T-helper 17 cell (primary cell): ENCODE measurements at places on chromosomes 6 and 20. TPM values are rescaled to one million over a fixed set of nuclear protein-coding genes. Genes with fewer than 3 reads are reported as not detected.

GRCh38 chr6:14174996-14175395 is 57.4 kb downstream of the CD83 start:
- DNase-seq, result no peak

DNA sequence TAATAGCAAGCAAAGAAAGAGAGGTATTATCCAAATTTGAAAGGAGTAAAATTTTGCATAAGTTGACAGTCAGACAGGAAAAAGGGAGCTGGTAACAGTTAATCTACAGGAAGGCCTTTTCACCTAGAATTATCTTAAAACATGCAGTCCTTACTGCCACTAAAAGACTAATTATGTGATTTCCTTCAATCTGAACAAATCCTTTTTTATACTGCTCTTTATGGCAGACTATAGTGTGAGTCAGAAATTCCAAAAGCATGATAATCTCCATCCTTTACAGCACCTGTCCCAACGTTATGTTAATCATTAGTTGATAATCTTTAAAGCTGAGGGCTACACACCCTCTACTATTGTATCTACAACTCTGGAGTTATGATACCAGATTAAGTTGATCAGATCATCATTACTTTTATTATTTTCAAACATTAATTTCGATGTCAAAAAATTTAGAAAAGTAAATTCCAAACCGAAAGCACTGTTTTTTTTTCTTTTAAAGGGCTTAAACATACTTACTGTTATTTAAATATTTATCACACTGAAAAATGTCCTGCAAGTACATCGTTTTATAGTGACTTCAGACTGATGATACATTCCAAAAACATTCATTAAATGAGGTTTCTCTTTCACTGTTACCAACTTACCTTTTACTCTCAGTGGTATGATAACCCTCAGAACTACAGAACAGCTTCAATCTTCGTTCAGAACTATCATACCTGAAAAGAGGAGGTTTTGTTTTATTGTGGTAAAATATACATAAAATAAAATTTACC is 33.2 kb upstream of the AKAP7 start:
- DNase-seq, result no peak

- no peak for DNase-seq
These were observed 102.0 kb downstream of the ANKS1A start for GRCh38 chr6:34990971-34991560.

GRCh38 chr20:49282584-49283171 is 4.8 kb upstream of the ZNFX1 start:
- no peak for DNase-seq

DNA sequence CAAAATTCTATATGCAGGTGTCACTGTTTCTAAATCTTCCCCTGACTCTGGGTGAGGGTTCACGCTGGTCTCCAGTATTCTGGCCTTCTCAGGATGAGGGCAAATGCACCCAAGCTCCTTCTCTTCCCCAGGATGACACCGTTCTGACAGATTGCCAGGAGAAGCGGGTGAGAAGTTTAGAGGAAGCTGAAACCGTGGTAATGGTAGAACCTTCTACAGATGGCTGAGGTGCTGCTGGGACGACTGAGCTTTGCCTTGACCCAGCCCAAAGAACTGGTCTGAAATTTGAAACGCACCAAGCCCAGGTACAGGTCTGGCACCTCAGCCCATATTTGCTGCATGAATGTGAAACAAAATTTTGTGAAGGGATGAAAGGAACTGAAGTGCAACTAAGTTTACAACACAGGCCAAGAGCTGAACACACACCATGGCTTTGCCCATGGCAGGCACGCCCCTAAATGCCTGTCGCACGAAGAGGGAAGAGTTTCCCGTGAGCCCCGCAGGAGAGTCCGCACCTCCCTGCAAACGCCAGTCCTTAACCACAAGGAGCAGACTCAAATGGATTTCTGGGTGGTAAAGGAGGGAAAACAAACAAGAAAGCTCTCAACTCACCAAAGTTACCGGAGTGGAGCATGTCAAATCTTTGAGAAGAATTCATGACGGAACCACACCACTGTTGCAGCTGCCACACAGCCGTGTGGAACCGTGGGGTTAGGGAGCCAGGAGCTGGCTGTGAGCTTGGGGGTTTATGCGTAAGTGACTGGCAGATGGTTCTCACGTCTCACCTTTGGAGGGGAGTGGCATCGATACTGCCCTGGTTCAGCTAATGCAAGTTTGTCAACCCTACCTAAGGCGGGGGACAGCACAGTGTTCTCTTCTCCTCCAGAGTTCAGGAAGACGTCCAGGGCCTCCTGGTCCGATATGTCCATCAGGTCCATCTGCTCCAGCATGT is 138.9 kb downstream of the DTNBP1 start:
- DNase-seq, result no peak

DNA sequence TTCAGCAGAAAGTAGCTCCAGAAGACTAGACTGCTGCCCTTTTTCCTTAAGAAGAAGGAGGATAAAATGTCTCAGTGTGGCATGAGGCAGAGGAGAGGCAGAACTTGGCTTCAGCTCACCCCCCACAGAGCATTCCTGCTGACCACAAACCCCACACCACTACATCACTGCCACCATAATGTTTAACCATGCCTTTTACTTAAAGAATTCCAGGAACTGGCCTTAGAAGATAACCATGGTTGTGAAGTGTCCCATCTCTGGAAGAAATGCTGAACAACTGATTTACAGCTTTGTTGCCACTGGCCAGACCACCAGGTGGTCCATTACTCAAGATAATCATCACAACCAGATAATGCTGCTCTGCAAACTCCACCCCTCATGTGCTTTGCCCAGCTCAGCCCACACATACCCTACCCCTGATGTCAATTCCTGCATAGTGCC is 154.1 kb downstream of the CD24 start:
- no peak for DNase-seq

- DNase-seq, result no peak
These were observed 2.9 kb downstream of the FKBP1A start for GRCh38 chr20:1389703-1390580.

DNA sequence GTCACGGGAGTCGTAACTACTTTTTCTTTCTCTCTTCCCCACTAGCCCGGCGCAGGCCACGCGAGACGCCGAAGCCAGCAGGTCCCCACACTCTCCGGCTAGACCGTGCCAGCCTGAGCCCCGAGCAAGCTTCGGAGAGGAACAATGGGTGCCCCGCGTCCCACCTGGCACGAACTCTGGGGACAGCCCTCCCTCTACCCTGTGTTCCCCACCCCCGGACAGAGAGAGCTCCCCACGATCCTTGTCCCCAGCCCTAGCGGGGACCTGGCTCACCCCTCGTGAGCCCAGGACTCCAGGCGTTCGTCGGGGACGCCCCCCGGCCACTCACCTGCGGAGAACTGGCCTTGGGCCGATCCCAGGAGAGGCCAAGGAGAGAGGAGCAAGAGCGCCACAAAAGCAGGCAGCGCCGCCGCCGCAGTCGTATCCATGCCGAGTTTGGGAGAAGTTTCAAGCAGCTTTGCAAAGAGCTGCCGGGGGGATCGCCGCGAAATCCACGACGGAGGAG is 416 bp downstream of the PTPRK start:
- peak; percentile 8 for DNase-seq

DNA sequence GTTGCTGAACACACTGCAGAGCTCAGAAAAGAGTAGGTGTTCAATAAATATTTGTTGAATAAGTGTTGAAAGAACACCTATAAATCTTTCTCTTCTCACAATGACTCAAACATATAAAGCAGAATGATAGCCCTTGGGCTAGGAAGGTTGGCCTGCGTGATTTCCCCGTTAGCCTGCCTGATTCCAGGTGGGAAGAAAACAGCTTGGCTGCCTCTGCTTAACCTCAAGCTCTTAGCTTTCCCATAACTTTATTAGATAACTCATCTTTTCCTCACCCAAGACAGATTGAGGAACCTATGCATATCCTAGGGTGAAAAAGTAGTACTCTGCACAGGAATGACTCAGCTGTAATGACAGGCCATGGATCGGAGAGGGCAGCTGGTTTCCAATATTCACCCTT is 300.3 kb upstream of the ID4 start:
- DNase-seq, result no peak

DNA sequence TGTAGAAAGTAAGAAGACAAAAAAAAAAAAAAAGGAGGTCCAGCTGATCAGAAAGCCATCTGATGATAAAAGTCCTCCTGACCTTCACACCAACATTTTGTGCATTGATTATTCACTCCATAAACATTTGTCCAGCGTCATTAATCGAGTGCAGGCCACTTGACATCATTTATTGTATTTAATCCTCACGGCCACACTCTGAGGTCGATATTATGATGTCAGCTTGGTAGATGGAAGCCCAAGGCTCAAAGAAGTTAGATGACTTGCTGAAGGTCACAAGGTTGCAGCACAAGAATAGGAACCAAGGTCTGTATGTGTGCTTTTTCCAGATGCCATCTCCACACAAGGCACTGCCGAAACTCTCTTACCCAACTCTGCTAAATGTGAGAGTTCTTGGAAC is 328.4 kb downstream of the KIF16B start:
- no peak for DNase-seq

- no peak for DNase-seq
These were observed 7.2 kb downstream of the ATP9A start for GRCh38 chr20:51760905-51761546.

- DNase-seq, result no peak
These were observed 201.9 kb downstream of the UBE3D start for GRCh38 chr6:82863781-82864180.

- DNase-seq, result no peak
These were observed 212.1 kb downstream of the BMP2 start for GRCh38 chr20:6979621-6980020.

DNA sequence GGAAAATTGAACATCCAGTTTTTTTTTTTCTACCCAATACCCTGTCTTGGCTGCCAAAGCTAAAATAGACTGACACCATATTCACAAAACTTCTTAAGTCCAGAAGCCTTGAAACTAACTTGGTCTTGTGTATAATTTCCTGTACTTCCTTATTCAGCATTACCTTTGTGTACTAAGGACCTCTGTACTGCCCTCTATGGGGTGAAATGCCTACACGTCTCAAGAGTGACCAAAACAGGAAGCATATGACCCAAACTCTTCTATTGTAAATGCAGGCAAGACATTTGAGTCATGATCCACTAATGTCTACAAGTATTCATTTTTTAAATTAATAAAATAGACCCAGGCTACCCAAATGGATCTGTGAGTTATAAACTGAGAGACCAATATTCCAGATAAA is 50.4 kb downstream of the HMGCLL1 start:
- no peak for DNase-seq

DNA sequence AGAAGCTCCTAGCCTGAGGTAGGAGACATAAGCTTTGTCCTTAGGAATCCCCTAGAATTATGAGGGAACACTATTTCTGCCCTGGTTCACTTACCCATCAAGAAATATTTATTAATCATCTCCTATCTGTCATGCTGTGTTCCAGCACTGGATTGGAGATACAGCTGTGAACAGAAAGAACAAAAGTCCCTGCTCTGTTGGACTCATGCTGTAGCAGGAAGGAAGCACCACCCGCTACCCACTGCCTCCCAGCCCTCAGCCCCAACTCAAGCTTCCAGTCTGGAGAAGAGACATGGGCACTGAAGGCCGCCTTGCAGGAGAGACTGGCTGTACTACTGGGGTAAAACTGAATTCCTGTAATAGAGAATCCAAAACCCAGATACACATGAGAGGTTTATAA is 78.0 kb downstream of the MDGA1 start:
- no peak for DNase-seq

- DNase-seq, result no peak
These were observed 85.9 kb downstream of the FBXO5 start for GRCh38 chr6:152896923-152897322.

DNA sequence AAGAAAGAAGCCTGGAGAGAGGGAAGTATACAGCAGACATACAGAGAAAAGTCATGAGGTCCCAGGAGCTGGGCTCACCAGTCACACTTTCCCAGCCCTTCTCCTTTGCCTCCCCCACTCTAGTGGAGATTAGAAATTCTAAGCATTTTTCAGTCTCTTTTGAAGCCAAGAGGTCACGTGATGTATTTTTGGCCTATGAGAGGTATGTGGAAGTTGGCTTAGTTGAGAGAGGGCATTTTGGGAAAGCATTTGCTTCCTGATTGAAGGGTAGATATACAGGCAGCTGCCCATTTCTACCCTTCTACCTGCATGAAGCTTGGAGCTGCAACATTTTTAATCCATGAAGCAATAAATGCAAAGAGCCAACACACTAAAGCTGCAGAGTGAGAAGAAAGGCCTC is 106.0 kb upstream of the TNFAIP3 start:
- no peak for DNase-seq

DNA sequence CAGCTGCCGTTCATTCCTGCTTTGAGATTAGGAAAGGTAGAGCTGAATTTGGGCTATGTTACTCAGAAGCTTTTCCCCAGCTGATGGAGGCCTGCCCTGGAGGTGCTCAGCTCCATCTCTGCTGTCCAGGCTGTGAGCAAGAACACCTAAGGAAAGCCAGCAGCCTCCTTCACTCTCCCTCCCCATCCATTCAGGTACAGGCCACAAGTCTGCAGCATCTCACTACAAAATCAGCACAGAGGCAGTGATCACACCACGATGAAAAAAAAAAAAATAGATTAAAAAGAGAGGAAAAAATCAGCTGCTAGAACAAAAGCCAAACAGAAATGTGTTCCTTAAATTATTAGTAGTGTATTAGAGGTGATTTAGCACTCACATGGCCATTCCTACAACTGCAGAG is 515.0 kb downstream of the CDH26 start:
- no peak for DNase-seq

DNA sequence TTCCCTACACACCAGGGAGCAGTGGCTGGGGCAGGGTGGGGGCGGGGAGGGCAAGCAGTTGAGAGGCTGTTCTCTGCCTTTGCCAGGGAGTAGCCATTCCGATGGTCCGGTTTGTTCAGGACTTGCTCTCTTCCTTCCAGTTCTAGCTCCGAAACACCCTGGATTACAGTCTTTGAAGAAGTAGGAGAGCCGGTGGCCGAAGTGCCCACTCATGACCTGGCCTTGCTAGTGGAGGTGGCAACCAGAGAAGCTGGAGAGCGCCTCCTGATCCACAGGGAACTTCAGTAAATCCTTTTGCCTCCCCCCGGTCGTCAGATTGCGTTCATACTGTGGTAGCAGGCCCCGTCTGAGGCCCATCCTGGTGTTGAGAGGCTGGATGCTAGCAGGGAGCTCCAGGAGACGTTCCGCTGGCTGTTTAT is 92.8 kb downstream of the ARID1B start:
- no peak for DNase-seq

The TBX18 gene
- not detected for total RNA-seq

The HLA-DQA2 gene
- total RNA-seq, result 3.4 TPM

The TEAD3 gene
- 0.12 TPM for total RNA-seq

The TINAG gene
- not detected for total RNA-seq

The FERMT1 gene
- total RNA-seq, result 0.16 TPM

The SAYSD1 gene
- total RNA-seq, result 16.0 TPM

The CCDC167 gene
- 43.7 TPM for total RNA-seq

The SEMG1 gene
- not detected for total RNA-seq

The KIAA0408 gene
- total RNA-seq, result 3.5 TPM

The POPDC3 gene
- total RNA-seq, result not detected

The FAM83B gene
- total RNA-seq, result not detected

The MRPS26 gene
- total RNA-seq, result 17.2 TPM
